NCI-H2081 treated with DMSO at 0.1 percent for 48 hours (cell line): ENCODE measurements at places on chromosomes 5 and 9.
A peak's percentile ranks its signal among the peaks of the same experiment; 100 is the strongest.

- DNase-seq, result no peak
Observed at GRCh38 chr9:89428901-89429890, 68.7 kb downstream of the SEMA4D start.

DNA sequence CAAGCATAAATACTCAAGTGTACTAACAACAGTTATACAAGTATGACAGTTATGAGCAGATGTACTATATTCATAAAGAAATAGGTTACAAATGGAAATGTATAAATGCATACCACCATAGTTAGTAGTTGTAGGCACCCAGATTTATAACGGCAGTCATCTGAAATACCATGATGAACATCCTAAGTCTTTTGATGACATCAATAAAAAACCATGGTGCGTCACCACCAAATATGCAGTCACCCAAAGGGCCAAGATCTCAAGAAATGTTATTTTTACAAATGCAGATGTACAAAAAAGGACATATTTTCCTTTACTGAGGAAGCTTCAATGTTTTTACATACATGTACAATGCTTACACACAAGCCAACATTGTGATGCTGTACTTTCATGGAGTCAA lies 70.8 kb upstream of the XPA start:
- DNase-seq, result no peak

DNA sequence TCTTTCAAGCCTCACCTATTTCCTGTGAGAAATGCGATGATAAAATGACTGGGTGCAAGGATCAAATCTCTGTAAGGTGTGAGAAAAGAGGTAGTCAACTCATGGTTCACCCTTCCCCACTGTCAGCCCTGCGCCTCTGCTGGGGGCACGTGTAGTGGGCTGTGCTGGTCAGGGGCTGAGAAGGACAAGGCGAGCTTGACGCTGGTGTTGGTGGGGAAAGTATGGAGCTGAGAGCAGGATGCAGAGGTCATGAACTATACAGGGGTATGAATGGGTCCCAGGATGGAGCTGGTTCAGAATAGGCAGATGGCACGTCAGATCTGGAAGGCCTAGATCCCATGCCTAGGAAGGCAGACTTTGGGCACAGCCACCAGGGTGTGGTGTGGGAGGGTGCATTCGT lies 20.6 kb downstream of the PITX1 start:
- DNase-seq, result no peak

- no peak for DNase-seq
Observed at GRCh38 chr5:111183064-111183463, 41.1 kb upstream of the CAMK4 start.

DNA sequence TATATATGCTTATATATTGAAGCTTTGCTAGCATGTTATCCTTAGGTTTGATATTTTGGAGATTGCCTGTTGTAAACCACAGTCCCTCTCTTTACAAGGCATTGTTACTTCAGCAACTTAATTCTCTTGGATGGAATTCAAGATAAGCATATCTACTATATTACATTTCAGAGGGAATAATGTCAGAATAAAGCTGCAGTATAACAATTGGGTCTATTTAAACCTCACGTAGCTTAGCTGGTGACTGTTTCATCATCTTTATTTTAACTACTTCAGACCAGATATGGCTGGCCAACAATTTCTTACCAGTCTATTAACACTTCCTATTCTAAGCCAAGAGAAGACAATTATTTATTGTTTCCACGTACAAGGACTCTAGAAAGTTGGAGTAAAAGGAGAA lies 27.1 kb downstream of the ZCCHC10 start:
- DNase-seq, result no peak

GRCh38 chr5:95822043-95822541 lies 434 bp downstream of the GLRX start:
- no peak for DNase-seq

- no peak for DNase-seq
Observed at GRCh38 chr9:69502671-69503301, 169.4 kb downstream of the APBA1 start.

DNA sequence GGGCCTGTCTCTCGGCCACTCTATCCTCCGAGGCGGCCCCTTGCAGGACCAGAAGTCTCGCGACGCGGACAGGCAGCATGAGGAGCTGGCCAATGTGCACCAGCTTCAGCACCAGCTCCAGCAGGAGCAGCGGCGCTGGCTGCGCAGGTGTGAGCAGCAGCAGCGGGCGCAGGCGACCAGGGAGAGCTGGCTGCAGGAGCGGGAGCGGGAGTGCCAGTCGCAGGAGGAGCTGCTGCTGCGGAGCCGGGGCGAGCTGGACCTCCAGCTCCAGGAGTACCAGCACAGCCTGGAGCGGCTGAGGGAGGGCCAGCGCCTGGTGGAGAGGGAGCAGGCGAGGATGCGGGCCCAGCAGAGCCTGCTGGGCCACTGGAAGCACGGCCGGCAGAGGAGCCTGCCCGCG lies 283.5 kb downstream of the ARHGEF28 start:
- no peak for DNase-seq

- no peak for DNase-seq
Observed at GRCh38 chr9:34079181-34079580, 30.5 kb upstream of the UBAP2 start.

DNA sequence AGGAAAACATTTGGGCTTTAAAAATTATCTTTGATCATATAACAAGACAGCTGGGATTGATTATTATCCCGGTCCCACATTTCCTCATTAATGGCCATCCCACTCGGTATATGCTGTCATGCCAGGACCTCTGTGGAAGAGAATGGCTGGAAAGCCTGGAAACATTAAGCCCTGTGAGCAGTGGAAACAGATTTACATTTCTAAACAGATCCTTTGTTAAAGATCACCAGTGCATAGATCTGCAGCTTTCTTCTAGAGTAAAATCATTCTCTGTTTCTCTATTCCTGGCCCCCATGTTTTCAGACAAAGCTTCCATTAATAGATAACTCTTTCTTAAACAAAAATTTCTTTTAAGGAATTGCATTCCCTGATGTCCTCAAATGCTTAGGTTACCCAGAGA lies 152.2 kb downstream of the CAVIN4 start:
- DNase-seq, result no peak

DNA sequence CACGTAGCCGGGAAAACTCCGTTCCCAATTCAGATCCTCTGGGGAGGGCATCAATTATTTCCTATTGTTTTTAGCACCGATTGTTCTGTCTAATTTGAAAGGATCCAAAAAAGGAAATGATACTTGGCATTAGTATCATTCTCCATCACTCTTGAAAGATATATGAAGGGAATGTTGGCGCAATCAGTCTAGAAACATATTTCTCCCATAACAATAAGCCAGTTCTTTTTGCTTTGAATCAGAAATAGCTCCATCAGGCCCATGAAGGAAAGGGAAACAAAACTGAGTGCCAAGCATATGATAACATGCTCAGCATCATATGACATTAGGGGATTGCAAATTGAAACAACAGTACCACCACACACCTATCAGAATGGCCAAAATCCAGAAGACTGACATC lies 39.8 kb downstream of the SRD5A1 start:
- DNase-seq, result no peak

GRCh38 chr9:504921-505740 lies 290.5 kb downstream of the DOCK8 start:
- no peak for DNase-seq

- no peak for DNase-seq
Observed at GRCh38 chr5:79484731-79485130, 29.2 kb downstream of the HOMER1 start.

DNA sequence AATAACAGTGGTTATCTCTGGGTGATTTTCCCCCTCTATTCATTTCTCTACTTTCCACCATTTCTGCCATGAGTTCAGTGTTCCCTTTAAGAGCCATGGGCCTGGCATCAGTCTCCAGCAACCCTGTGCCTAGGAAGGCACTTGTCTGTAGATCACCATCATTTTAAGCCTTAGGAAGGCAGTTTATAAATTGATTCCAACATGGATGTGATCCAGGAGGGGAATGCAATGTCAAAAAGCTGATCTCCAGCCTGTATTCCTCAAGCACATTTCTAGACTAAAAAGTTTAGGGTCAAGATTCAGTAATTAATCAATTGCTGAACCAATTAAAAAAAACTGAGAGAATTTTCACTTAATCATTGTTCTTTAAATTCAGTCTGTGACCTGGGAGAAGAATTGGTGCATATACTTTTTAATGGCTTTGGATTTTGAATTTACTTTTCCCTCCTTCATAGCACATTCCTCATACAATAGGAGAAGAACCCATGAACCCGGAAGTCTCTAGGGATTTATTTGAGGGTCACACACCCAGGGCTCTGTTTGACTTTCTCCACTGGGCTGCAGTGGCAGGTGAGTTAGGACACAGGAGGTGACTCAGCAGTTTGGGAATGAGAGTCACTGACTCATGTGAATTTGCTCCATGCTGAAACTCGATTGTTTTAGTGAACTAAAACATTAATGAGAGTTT lies 6.1 kb upstream of the ERMP1 start:
- DNase-seq, result no peak

- peak; percentile 60 for DNase-seq
Observed at GRCh38 chr9:83060556-83060955, 2.4 kb downstream of the RASEF start.

GRCh38 chr5:15286650-15287049 lies 213.3 kb upstream of the FBXL7 start:
- no peak for DNase-seq

GRCh38 chr5:56815658-56816545 lies 553 bp downstream of the MAP3K1 start:
- DNase-seq, result no peak

DNA sequence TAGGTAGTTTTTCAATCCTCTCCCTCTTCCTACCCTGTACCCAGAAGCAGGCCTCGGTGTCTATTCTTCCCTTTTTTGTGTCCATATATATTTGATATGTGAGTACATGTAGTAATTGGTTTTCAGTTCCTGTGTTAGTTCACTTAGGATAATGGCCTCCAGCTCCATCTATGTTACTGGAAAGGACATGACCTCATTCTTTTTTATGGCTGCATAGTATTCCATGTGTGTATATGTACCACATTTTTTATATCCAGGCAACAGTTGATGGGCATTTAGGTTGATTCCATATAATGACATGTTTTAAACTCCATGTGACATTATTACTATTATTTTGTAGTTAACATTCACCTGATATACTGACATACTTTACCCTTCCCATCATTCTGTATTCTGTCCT lies 49.1 kb downstream of the CAVIN4 start:
- DNase-seq, result no peak

DNA sequence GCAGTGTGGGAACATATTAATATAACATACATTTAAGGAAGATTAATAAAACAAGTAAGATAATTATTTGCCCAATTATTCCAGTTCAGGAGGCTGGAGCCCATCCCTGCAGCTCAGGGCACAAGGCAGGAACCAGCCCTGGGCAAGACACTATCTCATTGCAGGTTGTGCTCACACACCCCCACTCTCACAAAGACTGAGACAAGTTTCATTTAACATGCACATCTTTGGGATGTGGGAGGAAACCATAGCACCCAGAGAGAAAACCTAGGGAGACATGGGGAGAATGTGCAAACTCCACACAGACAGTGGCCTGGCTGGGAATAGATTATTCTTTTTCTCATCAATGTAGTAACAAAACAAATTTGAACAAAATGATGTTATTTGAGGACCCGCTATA lies 279.1 kb downstream of the MCTP1 start:
- no peak for DNase-seq

- DNase-seq, result no peak
Observed at GRCh38 chr5:71658916-71659662, 60.0 kb upstream of the CARTPT start.

GRCh38 chr9:95854386-95855020 lies 21.0 kb upstream of the ERCC6L2 start:
- no peak for DNase-seq

DNA sequence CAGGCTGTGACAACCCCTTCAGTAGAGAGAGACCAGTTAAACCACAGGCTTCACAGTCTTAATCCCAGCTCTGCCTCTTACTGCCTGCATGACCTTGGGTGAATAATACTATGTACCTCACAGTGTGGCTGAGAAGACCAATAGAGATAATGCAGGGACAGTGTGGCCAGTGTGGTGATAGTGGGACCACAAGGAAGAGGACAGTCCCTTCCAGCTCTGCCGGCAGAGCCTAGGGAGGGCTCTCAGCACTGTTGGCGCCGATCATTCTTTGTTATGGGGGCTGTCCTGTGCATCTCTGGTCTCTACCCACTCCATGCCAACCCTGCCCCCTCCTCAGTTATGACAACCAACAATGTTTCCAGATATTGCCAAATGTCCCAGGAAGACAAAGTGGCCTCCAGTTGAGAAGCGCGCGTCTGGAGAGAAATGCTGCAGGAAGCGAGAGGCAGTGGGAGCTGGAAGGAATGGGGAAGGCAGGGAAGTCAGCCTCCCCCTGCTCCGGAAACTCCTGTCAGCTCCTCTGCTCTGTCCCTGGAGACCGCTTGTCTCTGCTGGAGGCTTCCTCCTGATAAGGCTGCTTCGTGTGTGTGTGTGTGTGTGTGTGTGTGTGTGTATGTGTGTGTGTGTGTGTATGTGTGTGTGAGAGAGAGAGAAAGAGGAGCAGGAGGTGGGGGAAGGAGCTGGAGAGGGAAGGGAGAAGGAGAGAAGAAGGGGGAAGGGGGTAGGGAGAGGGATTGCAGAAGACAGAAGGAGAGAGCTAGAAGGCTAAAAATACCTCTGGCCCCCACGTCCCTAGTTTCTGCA lies 31.8 kb upstream of the FABP6 start:
- no peak for DNase-seq
